A549 treated with Mapracorat at 1 μM for 4 hours (cell line): ENCODE measurements at places on chromosomes 6 and 20. TPM values are rescaled to one million over a fixed set of nuclear protein-coding genes. Genes with fewer than 3 reads are reported as not detected.

Gene NMBR
- not detected in 5 replicates for total RNA-seq

Gene TMEM244
- total RNA-seq, result not detected in 5 replicates

Gene OPN5
- not detected in 5 replicates for total RNA-seq

Gene ZNF318
- 3.6 to 5.1 TPM (median 5.0 TPM) in 5 replicates for total RNA-seq

Gene UCKL1
- 25.1 to 39.5 TPM (median 33.0 TPM) in 5 replicates for total RNA-seq

Gene FGD2
- total RNA-seq, result 0.04 to 0.08 TPM in 2 of 5 replicates, not detected in the others

Gene HSPA12B
- 0.25 to 0.74 TPM (median 0.53 TPM) in 5 replicates for total RNA-seq
